Effector memory CD8-positive, alpha-beta T cell (primary cell): ENCODE measurements at places on chromosomes 7 and 10.
A peak's percentile ranks its signal among the peaks of the same experiment; 100 is the strongest.

DNA sequence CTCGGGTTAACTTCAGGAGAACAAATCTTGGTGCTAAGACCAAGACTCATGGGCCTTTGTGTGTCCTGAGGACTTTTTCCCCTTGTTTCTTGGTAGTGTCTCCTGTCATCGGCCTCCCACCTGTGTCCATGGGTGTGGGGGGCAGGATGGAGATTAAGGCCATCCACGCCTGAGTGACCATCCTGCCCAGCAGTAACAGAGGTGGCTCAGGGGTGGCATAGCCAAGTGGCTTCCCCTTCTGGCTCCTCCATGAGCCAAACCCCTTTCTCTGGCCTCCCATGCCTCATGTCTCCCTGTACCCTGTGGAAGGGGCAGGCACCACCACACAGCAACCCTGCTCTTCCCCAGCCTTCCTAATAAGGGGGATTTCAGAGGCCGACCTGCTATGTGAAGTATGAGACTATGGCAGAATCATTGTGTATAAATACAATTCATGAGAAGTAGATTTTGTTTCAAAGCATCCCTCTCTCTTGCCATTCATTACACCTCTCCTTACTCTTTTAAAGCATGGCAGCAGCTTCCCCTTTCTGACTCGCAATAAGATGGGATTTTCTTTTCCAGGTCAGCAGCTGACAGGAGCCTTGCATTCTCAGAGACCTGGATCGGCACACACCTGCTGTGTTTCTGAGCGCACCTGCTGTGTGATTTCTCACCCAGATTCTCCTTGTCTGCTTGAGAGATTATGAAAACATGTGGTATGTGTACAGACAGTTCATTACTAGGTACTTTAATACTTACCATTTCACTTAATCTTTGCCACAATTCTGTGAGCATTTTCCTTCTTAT is 102.5 kb downstream of the XPNPEP1 start:
- DNase-seq: no peak

DNA sequence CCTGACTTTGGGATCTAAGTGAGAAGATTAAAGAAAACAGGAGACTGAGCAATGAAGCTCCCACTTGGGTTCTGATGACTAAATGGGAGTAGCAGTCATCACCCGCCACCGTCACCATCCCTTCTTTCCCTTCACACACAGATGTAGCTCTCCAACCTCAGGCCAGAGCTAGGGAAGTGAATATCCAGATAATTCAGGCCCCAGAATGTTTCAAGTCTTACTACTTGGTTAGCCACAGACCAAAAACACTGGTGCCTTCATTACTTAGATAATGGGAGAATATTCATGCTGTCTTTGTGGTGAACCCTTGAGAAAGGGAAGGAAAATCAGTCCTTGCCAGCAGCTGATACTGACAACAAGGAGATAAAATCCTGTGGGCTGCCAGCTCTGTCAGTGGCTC is 100.7 kb downstream of the OSBPL3 start:
- DNase-seq: no peak

GRCh38 chr10:17418249-17418648 is 36.1 kb downstream of the ST8SIA6 start:
- no peak for DNase-seq

- no peak for DNase-seq
Observed at GRCh38 chr7:47465191-47465590, 116.7 kb downstream of the TNS3 start.

DNA sequence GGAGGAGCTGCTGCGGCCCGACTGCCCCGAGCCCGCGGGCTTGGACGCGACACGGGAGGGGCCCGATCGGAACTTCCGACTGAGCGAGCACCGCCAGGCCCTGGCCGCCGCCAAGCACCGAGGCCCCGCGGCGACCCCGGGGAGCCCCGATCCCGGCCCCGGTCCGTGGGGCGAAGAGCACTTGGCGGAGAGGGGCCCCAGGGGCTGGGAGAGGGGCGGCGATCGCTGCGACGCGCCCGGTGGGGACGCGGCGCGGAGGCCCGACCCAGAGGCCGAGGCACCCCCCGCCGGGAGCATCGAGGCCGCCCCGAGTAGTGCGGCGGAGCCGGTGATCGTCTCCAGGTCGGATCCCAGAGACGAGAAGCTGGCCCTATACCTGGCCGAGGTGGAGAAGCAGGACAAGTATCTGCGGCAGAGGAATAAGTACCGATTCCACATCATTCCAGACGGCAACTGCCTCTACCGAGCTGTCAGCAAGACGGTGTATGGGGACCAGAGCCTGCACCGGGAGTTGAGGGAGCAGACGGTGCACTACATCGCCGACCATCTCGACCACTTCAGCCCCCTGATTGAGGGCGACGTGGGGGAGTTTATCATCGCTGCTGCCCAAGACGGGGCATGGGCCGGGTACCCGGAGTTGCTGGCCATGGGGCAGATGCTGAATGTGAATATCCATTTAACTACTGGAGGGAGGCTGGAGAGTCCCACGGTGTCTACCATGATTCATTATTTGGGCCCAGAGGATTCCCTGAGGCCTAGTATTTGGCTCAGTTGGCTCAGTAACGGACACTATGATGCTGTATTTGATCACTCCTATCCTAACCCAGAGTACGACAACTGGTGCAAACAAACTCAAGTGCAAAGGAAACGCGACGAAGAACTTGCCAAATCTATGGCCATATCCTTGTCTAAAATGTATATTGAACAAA is 1.4 kb downstream of the OTUD1 start:
- DNase-seq: peak; percentile 7

GRCh38 chr7:89623018-89623672 is 531.1 kb upstream of the STEAP1 start:
- no peak for DNase-seq

DNA sequence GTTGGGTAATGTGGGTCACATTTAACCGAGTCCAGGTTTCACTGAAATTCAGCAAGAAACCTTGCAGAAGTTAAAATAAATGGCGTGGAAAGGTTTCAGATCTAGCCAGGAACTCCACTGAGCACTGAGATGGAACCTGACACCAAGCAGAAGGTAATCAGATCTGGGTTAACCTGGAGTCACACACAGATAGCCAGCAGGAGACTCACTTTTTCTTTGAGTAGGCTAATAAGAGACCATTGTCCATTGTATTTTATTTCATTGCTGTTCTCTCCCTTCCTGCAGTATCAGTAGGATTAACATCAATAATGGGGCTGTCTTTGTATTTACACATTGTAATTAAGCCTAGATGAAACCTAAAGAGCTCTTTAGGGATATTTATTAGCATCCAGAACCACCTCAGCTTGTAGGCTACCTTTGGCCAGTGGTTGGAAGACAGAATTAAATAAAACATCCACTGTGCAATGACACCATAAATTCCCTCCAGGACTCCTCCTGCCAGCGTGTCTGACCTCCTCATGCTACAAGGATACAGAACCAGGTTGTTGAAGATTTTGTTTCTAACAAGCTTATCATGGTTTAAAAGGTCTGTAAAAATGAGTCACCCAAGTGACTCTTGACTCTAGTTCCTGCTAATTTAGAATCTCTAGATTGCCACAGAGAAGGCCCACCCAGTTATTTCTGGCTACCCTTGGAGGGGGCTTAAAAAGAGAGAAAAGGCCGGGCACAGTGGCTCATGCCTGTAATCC is 151.1 kb downstream of the SORCS1 start:
- no peak for DNase-seq

- DNase-seq: no peak
Observed at GRCh38 chr10:132847416-132847777, 61.5 kb upstream of the NKX6-2 start.

GRCh38 chr7:28871631-28872030 is 86.5 kb downstream of the TRIL start:
- no peak for DNase-seq

DNA sequence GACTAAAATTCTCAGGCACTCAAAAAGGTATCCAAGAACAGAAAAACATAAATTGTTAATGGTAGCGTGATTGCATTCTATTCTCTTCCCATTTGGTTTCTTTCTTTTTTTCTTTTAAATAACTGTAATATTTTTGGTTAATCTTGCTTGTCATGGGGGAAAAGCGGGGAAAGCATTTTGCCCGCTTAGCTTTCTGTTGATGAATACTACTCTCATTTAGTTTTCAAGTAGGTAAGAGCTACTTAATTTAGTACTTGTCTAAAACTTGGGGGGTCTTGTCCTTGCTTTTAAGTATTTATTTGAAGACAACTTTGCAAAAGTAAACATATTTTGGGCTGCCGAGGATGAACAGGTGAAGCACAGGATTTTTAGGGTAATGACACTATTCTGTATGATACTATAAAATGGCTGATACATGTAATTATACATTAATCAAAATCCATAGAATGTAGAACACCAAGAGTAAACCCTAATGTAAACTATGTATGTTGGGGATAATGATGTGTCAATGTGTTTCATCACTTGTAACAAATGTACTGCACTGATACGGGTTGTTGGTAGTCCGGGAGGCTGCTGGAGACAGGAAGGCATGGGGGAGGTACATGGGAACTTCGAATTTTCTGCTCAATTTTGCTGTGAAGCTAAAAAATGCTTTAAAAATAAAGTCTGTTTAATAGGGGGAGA is 1.7 kb downstream of the TES start:
- no peak for DNase-seq

- DNase-seq: peak; percentile 53
Observed at GRCh38 chr10:89301721-89302445, at the start of gene IFIT2. Gene IFIT2, plus strand, starts transcription at chr10:89302046. Its CDS starts 78 bp downstream, at chr10:89302124.

- DNase-seq: no peak
Observed at GRCh38 chr7:43784030-43784584, 25.6 kb downstream of the BLVRA start.
